GM12864 (cell line): ENCODE measurements at places on chromosomes 6 and 20.

DNA sequence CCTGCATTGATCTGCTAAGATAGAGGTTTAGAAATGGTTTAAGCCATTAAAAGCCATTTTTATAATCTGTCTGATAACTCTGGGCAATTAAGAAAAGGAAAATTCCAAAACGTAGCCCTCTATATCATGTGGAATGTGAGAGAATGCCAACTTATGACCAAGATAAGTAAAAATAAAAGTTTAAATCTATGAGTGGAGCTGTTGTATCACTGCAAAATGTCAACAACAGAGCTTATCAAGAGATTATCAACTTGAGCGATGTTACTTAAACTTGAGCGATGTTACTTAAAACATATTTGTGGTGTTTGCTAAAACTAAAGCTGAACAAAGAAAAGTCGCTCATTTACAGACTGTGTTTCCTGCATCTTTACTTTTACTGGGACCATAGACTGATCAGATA is 46.9 kb upstream of the SCML4 start:
- DNase-seq = no peak

- no peak for DNase-seq
Observed at GRCh38 chr6:105460860-105461259, 58.0 kb upstream of the PREP start.

GRCh38 chr6:41027799-41028560 is 11.0 kb downstream of the UNC5CL start:
- DNase-seq = no peak

- no peak for DNase-seq
Observed at GRCh38 chr6:52877168-52877567, 32.3 kb downstream of the GSTA3 start.

DNA sequence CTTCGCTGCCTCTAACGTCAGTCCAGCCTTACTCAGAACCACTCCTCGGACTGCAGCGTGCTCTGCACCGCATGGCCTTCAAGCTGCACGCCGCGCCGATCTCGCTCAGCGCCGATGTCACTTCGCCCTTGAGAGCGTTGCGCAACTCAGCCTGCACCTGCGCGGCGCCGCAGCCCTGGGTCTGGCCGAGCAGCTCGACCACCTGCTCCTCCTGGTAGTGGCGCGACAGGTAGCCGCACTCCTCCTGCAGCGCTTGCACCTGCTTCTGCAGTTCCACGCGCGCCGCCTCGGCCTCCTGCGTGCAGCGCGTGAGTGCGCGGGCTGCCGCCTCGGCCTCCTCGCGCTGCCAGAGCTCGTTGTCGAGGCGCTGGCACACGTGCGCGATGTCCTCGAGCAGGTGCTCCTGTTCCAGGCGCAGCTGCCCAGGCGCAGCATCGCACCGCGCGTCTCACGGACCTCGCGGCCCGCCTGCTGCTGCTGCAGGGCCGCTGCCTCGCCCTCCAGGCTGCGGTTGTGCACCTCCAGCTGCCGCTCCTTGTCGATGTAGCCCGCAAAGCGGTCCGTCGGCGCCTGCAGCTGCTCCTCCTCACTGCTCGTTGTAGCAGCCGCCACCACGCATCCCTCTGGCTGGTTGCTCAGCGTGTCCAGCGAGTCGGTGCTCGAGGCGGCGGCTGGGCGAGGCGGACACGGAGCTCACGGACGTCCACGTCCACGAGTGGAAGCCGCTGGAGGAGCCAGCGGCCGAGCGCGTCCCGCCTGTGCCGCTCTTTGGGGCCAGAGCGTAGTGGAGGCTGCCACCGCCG is 380.6 kb upstream of the CHD6 start:
- DNase-seq = no peak

- no peak for DNase-seq
Observed at GRCh38 chr20:34673412-34673811, 3.5 kb downstream of the PIGU start.

- no peak for DNase-seq
Observed at GRCh38 chr6:69813508-69813907, 16.7 kb upstream of the LMBRD1 start.

DNA sequence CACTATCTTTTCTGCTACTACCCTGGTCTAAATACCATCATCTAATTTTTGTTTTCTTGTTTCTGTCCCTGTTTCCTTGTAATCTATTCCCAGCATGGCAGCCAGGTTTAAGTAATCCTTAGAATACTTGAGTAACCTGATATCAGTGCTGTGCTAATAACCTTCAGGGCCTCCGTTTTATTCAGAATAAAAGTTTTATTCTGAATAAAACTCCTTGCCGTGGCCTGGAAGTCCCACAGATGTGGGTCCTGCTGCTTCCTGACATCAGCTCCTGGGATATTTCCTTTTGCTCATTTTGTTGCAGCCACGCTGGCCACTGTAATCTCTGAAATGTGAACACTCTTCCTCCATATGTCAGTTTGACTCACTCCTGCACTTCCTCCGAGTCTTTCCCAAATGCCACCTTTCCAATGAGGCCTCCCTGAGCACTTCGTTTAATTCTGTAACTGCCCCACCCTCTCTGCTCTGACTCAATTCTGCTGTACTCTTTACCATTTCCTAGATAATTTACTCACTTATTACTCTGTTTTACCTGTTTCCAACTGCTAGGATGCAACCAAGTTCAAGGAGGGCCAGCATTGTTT is 114.0 kb upstream of the FOXA2 start:
- no peak for DNase-seq

- DNase-seq = no peak
Observed at GRCh38 chr6:167993831-167994230, 3.6 kb upstream of the KIF25 start.

GRCh38 chr20:45064812-45065211 is 36.1 kb downstream of the KCNS1 start:
- DNase-seq = no peak

GRCh38 chr6:110097443-110097842 is 82.0 kb downstream of the WASF1 start:
- no peak for DNase-seq

DNA sequence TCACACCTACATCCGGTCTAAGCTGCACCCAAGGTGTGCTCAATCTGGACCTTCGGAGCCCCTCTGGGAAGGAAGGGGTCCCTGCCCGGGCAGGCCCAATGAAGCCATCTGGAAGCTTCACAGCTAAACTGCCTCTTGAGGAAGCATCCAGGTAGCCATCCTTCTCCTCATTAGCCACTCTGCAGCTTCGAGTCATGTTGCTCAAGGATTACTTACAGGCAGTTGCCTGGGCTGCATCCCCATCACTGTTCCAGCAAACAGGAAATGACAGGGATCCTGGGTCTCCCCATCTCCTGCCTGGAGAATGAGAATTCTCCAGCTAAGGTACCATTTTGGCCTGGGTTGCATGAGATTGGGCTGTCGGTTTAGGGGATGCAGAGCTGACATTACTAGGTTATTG is 91.7 kb downstream of the ERMARD start:
- no peak for DNase-seq

DNA sequence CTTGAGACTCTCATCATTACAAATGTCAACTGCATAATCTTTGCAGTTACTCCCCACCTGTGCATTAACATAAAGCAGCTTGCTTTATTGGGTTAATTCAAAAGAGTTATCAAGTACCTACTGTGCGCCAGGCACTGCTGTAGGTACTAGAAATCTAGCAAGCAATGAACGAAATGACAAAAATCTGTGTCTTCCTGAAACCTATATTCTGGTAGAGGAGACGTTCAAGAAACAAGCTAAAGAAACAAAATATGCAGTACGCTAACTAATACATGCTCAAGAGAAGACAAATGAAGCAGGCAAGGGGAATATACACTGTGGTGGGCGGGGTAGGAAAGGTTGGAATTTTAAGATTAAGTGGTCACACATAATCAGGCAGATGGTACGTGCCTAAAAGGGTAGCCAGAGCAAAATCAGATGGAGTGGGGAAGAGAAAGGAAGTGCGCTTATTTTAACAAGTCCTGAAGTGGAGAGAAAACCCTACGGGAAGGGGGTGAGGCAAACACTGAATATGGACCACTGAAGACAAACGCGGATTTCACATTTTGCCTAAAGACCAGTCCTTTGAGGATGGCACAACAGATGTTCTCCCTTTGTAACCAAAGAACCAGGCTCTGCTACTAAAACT is 1.2 kb downstream of the ELOVL2 start:
- no peak for DNase-seq

DNA sequence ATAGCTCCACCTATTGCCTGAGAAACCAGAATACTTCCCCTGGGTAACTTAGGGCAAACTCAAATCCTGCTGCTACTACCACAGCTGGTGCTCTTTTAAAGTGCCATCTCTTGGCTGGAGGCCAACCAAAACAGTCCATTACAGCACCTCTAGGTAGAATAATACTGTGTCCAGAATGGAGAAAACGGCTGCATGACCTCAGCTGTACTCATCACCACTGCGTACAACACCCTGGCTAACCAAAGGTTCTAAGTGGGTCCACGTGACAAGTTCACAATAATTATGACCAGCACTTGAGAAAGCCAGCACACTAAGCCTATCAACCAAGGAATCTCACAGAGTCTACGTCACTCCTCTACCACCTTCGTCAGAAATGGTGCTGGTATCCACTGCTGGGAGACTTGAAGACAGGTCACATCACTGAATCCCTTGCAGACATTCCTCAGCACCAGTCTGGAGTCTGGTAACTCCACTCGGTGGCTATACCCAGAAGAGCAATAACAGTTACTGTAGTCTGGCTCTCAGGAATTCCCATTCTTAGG is 40.9 kb upstream of the PKIB start:
- no peak for DNase-seq

- peak; percentile 31 for DNase-seq
Observed at GRCh38 chr20:3156811-3157619, 2.6 kb downstream of the FASTKD5 start.

DNA sequence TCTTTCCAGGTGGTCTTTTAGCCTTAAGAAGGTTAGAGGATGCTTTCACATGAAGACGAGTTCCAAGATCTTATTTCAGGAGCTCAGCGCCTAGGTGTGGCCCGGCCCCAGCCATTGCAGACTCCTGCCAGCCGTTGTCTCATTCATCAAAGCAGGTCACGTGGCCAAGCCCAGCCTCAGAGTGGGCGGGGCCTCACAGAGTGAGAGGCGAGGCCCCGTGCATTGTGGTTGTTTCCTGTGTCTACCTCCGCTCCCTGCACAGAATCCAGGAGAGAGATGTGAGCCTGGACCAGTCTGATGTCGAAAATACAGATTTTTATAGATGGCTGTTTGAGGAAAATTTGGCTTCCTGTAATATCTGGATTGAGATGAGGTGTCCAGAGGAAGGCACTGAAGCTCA is 49.2 kb upstream of the CST5 start:
- no peak for DNase-seq

GRCh38 chr6:162798546-162799266 is 70.9 kb downstream of the PACRG start:
- no peak for DNase-seq

DNA sequence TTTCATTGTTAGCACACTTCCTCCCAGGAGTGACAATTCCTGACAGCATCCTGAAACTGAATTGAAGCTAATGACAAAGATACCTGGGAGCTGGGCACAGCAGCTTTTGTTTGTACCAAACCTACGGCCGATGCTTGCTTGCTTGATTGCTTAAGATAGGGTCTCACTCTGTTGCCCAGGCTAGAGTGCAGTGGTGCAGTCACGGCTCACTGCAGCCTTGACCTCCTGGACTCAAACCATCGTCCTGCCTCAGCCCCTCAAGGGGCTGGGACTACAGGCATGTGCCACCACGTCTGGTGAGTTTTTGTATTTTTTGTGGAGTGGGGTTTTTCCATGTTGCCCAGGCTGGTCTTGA is 84.7 kb upstream of the SCP2D1 start:
- DNase-seq = no peak

DNA sequence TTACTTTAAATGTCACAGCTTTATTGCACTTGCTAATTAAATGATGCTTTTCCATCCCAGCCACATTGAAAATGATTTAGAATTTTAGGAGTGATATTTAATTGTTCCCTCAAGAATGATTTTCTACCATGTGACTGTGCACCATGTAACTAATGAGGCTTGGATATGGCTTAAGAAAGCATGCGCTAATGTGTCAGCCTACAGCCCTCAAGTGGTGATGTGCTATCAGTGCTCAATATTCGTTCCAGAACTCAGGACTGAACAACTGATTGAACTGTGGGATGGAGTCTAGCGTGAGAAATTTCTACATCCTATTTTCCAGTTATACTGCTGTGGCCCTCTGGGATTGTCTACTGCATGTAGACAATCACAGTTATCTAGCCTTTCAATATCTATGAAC is 71.5 kb downstream of the PKIB start:
- no peak for DNase-seq

DNA sequence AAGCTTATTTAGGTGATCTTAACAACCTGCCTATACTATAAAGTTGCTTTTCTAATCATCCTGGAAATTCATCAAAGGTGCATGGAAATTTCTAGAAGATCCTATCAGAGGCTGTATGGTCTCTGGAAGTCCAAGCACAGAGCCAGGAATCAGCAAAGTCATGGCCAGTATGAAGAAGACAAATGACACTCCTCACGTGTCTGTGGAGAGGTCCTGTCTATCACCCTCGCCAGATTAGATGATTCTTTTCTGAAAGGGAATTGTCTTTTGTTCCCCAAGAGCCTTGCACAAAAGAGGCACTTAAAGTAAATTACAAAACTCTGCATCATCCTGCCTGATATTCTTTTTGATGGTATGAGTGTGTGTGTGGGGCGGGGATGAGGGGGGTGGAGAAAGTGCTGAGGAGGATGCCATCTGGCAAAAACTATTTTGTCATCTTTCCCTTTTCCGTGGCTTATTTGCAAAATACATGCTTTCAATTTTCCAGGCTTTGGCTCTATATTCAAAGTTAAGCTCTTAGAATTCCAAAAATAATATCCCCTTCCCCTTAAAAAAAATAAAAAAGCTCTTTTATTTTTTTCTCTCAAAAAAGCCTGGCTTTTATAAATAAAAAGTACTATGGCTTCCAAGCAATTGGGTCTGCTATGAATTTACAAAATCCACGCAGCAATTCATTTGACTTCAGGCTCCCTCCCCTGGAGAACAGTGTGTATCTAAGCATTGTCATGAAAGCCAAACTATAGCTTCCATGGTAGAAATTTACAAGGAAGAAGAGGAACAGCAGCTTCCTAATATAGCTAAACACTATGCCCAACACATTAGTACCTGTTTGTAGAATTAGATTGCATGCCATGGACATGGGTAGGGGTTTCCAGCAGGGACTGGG is 185.2 kb upstream of the ARG1 start:
- no peak for DNase-seq

- DNase-seq = no peak
Observed at GRCh38 chr6:108436771-108437170, 123.9 kb upstream of the FOXO3 start.

- DNase-seq = no peak
Observed at GRCh38 chr6:144294016-144294415, 8.9 kb downstream of the UTRN start.

DNA sequence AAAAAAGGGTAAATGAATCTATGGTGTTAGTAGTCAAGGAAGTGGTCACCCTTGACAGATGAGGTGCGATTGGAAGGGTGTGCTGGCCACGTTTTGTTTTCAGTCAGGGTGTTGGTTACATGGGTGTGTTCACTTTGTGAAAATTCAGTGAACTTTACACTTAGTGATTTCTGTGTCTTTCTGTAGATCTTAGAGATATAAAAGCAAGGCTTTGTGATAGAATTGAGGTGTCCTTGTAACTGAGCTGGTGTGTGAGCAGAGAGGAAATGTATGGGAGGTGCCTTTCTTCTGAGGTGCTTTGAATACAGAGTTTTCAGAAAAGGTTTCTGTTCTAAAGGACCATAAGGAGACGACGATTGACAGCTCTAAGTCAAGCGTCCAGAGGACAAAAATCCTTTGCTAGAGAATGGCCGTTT is 90.5 kb downstream of the SAMD3 start:
- no peak for DNase-seq

GRCh38 chr6:106659859-106660258 is 30.5 kb downstream of the QRSL1 start:
- no peak for DNase-seq

GRCh38 chr20:956330-956951 is 40.3 kb upstream of the ANGPT4 start:
- peak; percentile 8 for DNase-seq

- no peak for DNase-seq
Observed at GRCh38 chr6:118963003-118963402, 28.0 kb upstream of the MCM9 start.
